ENCODE measurements at places on chromosomes 4 and X. TPM values are rescaled to one million over a fixed set of nuclear protein-coding genes. Genes with fewer than 3 reads are reported as not detected.

Gene TBX22
- polyA plus RNA-seq: 3.7 TPM

GRCh38 chrX:122188751-122189150 is 995.3 kb upstream of the GRIA3 start:
- DNase-seq: no peak

DNA sequence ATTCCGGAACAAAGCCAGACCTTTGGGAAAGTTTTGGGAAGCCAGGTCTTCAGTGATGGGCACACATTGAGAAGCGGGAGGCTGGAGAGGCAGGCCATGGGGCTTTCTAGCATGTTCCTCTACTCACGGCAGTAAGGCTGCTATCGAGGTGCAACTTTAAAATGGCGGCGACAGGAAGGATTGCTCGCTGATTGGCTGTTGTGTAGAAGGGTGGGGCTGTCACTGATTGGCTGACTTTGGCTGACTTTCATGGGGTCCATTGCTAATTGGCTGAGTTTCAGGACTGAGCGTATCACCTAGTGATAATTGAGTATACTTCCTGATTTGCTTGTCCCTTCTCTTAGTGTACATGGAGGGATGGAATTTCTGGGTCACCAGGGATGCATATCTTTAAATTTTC is 19.7 kb upstream of the GLOD5 start:
- DNase-seq: no peak

- no peak for DNase-seq
Observed at GRCh38 chrX:17028356-17028755, 81.9 kb downstream of the REPS2 start.

Gene HSFX3
- polyA plus RNA-seq: 0.16 TPM

DNA sequence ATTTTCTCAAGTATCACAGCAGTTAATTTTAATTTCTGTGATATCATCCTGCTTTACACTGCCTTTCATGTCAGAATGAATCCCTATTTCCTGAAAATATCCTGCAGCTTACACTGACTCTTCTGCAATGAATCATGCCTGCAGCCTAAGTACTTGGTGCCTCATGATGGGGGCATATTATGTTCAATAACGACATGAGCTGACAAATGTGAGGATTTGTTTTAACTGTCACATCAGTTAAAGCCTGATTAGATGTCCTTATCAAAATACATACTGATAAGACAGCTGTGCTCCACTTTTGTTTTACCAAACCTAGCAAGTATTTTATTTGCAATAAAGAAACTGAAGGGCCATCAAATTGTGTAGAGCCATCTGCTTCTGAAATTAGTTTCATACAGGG is 359.9 kb upstream of the AGA start:
- DNase-seq: no peak

DNA sequence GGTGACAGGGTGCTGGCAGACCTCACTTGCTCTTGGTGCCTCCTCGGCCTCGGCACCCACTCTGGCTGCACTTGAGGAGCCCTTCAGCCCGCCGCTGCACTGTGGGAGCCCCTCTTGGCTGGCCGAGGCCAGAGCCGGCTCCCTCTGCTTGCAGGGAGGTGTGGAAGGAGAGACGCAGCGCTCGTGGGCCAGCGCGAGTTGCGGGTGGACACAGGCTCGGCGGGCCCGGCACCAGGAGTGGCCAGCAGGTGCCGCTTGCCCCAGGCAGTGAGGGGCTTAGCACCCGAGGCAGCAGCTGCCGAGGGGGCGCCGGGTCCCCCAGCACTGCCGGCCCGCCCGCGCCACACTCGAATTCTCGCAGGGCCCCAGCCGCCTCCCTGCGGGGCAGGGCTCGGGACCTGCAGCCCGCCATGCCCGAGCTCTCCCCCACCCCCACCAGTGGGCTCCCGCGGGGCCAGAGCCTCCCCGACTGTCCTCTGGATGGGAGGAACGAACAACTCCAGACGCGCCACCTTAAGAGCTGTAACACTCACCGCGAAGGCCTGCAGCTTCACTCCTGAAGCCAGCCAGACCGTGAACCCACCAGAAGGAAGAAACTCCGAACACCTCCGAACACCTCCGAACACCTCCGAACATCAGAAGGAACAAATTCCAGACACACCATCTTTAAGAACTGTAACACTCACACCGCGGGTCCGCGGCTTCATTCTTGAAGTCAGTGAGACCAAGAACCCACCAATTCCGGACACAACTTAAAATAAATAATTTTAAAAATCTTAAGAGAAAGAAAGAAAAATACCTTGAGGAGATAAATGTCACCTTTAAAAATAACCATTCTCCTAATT is 311.1 kb upstream of the SLC7A11 start:
- no peak for DNase-seq

DNA sequence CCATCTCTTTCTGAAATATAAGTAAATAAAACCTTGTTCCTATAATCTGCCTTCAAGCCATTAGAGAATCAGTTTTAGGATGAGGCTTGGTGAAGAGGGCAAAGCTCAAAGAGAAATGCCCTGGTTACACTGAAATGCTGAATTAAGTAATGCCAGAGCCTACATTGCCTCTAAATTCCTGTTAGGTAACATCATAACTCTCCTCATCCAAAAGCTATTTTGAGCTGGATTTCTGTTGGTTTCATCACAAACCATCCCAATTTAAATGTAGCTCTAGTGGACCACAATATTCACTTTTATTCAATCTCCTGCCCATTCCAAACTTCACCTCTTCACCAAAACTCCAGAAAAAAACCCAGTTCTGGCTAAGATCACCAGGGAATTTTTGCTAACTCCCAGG is 1319.7 kb upstream of the TENM3 start:
- DNase-seq: no peak

- DNase-seq: no peak
Observed at GRCh38 chr4:8559524-8560264, 20.5 kb upstream of the GPR78 start.

Gene RHOXF2
- polyA plus RNA-seq: 0.18 TPM

DNA sequence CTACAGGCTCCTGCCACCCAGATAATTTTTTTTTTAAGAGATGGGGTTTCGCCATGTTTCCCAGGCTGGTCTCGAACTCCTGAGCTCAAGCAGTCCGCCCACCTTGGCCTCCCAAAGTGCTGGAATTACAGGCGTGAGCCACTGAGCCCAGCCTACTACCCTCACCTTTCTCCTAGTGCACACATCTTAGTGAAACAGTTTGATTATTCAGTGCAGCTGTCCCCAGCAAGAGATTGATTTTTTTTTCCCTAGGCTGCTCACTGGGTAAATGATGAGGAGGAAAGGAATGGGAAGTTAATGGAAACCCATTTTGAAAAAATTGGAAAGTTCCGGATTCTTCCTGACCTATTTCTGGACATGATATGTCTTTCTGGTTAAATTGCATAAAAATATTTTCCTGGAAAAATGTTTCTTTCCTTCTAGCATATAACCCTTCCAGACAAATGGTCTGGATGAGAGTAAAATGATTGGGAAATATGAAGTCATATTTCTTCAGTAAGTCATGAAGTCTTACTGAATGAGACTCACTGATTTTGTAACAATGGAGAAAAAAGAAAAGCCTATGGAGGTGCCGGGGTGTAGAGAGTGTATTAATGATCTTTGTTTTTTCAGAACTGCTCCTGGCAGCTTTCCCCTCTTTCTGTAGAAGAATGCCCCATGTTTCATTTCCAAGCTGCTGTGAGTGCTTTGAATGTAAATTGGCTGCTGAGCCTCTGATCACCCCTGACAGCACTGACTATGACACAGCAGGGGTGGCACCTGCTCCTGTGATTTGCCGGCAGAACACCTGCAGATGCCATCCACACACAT is 19.5 kb upstream of the ZNF41 start:
- DNase-seq: no peak

Gene GPR50
- not detected for polyA plus RNA-seq

Gene BEND4
- polyA plus RNA-seq: 1.3 TPM
